Activated T-helper 2 cell treated with anti-CD3 and anti-CD28 coated beads, Interferon-gamma antibody, Interleukin-2, Interleukin-4, amounts not matched to agents 10 μg/mL and 5 μg/mL and 100 μg/mL, durations not matched to agents 14 hours and 24 hours and 36 hours (primary cell): ENCODE measurements at places on chromosomes 7 and 10.

DNA sequence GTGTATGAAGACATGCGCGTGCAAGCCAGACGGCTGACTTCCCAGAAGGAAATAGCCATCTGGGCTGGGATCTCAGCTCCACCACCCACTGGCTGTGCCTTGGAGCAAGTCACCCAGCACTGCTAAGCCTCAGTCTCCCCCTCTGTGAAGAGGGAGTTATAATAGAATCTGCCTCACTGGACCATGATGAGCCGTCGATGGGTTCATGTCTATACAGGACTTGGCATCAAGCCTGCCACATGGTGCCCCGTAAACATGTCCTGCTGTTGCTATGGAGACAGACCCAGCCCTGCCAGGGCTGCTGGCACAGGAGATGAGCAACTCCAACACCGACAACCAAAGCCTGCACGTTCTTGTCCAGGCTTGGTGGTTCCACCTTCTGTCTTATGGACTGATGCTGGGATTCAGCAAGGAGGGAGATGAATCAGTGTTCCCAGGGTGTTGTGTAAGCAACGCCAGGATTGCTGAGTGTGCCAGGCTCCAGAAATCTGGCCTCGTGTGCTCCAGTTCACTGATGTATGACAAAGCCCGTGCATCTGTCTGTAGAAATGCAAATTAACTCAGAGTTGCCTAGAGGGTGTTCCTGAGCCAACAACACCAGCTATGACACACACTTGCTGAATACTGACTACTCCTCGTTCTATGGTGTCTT lies 5.6 kb downstream of the GPR15LG start:
- no peak for DNase-seq

DNA sequence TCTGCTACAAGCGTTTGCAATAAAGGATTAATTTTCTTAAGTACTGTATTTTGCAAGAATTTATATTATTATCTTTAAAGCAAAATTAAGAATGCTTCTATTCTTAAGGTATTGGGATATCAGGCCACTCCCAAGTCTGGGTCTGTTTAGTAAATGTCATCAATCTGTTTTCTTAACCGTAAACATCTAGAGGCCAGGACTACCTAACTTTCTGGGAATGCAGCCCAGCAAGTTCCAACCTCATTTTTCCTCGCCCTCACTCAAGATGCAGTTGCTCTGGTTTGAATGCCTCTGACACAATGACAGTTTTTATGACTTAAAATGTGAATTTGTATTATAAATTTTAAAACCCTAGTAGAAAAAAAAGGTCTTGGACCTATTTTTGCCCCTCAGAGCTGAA lies 143.5 kb downstream of the INHBA start:
- no peak for DNase-seq

GRCh38 chr7:28762651-28763050 lies 195.5 kb downstream of the TRIL start:
- no peak for DNase-seq

DNA sequence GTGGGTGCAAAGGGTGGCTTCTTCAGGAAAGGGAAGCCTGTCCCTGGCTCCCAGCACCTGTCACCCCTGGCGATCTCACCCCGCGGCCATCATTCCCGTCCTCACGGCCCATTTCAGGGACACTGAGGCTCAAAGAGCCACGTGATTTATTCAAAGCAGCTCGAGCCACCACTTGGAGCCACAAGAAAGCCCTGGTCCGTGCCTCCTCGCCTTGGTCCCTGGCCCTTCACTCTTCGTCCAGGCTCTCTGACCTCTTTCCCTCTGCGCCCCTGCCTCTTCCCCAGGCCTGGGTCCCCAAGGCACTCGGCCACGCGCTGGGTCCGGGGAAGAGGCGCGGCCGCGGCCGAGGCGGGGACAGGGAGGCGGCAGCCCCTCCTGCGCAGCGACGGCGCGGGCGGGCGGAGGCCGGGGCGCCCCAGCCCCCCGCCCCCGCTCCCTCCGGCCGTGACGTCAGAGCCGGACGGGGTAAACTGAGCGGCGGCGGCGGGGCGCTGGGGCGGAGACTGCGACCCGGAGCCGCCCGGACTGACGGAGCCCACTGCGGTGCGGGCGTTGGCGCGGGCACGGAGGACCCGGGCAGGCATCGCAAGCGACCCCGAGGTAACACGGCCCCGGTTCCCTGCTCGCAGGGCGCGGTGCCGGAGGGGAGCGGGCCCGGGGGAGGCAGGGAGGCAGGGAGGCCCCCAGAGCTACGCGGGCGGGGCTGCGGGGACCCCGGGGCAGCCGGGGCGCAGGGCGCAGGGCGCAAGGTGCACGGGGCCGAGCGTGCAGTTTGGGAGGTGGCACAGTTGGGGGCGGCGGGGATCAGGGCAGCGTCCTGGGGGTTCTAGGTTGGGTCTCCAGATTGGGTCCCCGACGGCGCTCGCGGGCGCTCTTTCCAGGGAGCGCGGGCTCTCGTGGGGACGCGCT lies at the start of gene SLC18A2:
Gene SLC18A2, plus strand, starts transcription at position 494 of the 909 bp plus-strand sequence. CDS start 580 bp downstream, outside the sequence.
- no peak for DNase-seq
